Activated CD4-positive, CD25-positive, alpha-beta regulatory T cell (primary cell): ENCODE measurements at places on chromosomes 1 and 21.

GRCh38 chr21:34196996-34197395, 123.6 kb downstream of the MRPS6 start:
- DNase-seq: no peak

- DNase-seq: peak; percentile 19
Measured at GRCh38 chr1:160291248-160292220, 6.6 kb upstream of the PEX19 start.

DNA sequence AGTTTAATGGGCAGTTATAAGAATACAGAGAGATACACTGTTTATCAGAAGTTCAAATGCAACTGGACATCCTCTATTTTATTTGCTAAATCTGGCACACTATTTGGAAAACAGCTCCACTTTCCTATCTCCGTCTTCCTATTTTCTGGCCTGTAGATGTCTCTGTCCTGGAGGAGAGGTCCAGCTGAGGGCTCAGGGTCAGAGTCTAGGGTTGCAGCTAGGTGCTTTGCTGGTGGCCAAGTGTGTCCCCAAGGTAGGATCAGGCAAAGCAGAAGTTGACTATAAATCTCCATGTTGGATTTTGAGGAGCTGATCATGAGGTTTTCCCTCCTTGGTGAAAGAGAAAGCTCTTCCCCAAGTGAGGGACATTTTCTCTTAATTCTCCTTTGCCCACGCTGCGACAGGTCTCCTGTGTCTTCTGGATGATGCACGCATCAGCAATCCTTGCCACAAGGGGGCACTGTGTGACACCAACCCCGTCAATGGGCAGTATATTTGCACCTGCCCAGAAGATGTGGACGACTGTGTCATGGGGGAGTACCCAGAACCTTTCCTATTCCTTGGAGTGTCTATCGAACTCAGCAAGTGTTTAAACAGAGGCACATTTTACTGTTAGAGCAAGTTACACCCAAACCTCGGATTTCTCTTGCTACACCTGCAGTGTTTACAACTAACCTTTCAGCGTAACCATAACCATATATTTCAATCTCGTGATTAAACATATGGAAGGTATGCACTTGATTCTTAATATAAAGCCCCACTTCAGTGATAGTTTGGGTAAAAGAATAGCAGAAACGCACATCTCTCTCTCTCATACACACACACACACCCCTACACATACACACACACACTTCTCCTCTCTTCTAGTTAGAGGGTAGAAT, 10.2 kb downstream of the ADAM30 start:
- DNase-seq: peak; percentile 6

DNA sequence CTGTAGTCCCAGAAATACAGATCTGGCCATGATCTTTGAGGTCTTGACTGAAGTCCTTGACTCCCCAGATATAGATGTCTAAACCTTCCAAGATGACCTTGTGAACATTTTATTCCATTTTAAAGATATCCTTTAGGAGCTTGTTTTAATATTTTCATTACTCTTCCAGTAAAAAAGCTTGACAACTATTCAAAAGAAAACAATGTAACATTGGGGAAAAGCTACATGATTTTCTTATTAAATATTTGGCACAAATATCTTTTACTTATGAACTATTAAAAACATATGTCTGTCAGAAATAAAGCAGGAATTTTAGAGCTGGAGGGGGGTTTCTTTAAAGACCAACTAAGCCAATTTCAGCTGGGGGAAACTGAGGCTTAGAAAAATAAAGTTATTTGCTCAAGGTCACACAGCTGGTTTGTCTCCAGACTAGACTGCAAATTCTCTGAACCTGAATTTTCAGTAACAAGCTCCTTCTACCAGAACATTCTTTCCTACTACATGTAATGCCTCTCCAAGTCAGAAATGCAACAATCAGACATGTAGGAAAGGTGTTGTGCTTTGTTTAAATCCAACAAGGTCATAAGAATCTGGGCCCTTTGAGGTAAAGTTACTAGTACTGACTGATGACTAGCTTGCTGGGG, 67.0 kb upstream of the PTCH2 start:
- no peak for DNase-seq
